ENCODE measurements at places on chromosomes 3 and 15. TPM values are rescaled to one million over a fixed set of nuclear protein-coding genes. Genes with fewer than 3 reads are reported as not detected.

The LARP6 gene
- 37.5 TPM for total RNA-seq

The ADGRG7 gene
- total RNA-seq: not detected

The TMF1 gene
- 46.3 TPM for total RNA-seq

The RBP2 gene
- total RNA-seq: not detected

The GADL1 gene
- total RNA-seq: not detected

- no peak for DNase-seq
Observed at GRCh38 chr15:45657764-45658545, 23.1 kb downstream of the SQOR start.

GRCh38 chr3:44529927-44530326, 25.1 kb upstream of the ZKSCAN7 start:
- no peak for DNase-seq

- DNase-seq: no peak
Observed at GRCh38 chr3:193372783-193373182, 5.8 kb downstream of the ATP13A5 start.

DNA sequence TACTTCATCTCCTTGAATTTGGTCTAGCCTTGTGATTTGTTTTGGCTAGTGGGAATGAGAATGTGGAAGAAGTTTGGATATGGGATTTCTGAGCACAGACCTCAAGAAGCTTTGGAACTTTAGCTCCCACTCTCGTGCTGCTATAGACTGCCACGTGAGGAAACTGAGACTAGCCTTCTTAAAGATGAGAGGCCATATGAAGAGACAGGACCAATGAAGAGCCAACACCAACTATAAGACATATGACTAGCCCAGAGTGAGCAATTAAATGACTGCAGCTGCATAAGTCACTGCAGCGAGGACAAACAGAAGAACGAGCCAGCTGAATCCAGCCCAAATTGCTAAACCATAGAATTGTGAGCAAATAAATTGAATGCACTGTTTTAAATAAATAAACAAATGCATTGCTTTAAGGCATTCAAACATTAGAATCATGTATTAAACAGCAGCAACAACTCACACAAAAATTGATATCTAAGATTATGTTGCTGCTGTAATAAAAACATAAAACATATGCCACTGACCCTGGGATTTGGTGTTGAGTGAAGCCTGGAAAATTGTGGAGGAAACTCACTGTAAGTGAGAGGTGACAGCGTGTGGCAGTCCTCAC, 15.7 kb upstream of the CNTN4 start:
- no peak for DNase-seq

DNA sequence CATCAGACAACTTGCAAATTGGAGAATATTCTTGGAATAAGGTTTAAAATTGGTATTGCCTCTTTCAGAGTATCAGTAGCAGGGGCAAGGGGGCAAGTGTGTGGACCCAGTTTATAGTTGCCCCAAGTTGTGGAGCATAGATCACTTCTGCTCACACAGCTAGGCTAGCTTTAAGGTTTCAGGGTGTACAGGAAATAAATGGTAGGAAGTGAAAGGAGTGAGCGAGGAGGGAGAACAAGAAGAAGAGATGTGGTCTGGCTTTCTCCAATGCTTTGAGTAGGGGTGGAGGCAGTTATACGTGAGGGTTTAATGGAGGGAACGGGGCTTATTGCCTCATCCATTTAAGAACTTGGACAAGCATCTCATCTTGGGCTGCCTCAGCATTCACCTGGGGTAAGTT, 290.0 kb upstream of the CFAP20DC start:
- DNase-seq: no peak

DNA sequence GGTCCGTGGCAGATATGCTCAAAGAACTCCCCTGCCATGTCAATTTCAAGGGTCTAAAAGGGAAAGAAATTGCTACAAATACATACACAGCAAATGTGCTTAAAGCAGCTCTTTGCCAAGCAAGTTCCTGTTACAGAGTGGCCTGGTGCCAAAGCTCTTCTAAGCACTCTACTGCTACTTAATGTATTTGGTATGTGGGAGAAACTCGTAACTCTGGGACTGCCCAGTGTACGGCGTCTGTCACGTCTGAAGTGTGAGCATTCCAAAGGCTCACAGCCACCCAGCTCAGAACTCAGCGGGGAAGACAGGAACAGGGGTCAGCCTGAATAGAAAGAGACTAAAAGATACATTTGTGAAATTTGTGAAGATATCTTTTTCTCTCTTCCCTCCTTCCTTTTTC, 54.6 kb downstream of the RBMS3 start:
- peak; percentile 93 for DNase-seq

DNA sequence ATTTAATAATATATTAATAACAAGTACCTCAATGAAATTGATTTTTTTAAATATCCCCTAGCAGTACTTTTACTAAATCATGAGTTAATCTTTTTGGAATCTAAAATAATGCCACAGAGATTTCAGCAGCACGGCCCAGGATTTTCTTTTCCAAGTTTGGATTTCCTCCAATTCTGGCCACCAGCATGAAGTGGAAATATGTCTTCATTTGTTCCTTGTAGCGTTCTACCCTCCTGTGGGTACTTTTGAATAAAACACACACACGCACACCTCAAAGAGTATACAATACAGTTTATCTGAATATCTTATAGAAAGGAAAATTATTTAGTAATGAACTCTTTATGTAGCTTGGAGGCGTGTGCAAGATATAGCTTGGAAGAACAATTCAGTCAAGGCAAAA, 125.1 kb upstream of the STT3B start:
- DNase-seq: no peak

- no peak for DNase-seq
Observed at GRCh38 chr3:174266476-174266875, 592.7 kb upstream of the NAALADL2 start.

- DNase-seq: no peak
Observed at GRCh38 chr3:169945313-169945712, 21.3 kb upstream of the SEC62 start.

GRCh38 chr3:52202384-52203077, 4.6 kb downstream of the ALAS1 start:
- DNase-seq: no peak

DNA sequence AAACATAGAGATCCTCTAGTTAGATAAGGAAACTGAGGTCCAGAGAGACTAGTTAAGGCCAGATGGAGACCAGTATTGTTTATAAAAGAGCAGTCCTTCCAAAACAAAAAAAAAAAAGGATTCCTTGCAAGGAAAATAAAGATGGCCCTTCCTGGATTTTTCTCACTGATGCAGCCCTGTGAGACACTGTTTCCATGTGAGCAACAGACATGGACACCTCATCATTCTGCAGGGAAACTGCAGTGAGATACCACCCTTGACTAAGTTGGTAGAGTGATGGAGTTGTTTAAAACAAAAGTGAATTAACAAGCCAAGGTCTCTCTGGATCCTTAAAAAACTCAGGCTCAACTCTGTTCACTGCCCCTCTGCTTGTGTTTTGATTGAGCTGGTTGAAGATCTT, 65.6 kb upstream of the MYZAP start:
- DNase-seq: no peak

DNA sequence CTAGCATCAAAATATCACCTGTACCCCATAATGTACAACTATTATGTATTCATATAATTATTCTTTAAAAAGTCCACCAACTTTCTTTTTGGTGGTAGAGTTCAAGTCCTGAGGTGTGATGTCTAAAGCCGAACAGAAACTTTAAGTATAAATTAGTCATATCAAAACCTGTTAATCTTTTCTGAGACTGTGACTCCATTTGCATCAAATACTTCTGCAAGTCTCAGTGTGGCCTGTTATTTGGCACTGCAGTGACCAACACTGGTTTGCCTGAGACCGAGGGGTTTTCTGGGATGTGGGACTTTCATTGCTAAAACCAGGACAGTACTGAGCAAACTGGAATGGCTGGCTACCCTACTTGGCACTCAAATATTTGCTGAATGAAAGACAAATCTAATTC, 7.3 kb downstream of the NGLY1 start:
- no peak for DNase-seq

GRCh38 chr3:137335478-137335877, 377.7 kb downstream of the IL20RB start:
- DNase-seq: no peak

All from mammary epithelial cell (primary cell).